CD4-positive, alpha-beta T cell treated with Interleukin-12 subunit alpha and Interleukin-12 subunit beta, for 1 hour (primary cell): ENCODE measurements at places on chromosomes 6 and 20.

DNA sequence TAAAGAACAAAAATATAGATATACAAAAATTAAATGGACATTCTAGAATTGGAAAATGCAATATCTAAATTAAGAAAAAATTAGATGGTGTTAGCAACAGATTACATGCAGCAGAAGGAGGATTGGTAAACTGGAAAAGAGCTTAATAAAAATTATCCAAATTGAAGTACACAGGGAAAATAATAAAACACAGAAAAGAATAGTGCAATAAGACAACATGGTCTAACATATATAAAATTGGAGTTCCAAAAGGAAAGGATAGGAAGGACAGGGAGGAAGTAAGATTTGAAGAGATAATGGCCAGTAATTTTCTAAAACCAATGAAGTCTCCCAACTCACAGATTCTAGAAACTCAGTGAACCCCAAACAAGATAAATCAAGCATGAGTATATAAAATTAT lies 194.5 kb downstream of the TBX18 start:
- DNase-seq, result no peak

DNA sequence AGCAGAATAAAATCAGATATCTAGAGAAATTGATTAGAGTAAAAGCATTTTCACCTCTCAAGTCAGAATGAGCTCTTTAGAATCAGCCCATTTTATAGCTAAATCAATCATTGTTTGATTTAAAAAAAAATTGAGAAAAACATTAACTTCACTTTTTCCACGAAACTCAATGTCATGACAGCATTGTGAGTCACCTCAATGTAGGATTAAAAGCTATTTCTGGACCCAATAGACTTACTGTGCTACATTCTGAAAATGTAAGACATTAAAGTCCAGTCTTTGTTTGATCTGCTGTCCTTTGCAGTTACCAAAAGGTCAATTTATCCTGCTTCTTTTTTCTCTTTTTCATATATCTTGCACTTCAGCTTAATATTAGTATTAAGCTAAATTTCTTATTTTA lies 519.4 kb upstream of the ZNF337 start:
- DNase-seq, result no peak

- DNase-seq, result no peak
These were observed 25.2 kb downstream of the PACSIN1 start for GRCh38 chr6:34491091-34491430.

- DNase-seq, result no peak
These were observed 97.2 kb downstream of the PTPRT start for GRCh38 chr20:43092386-43093088.

GRCh38 chr6:100484474-100484873 lies 19.8 kb upstream of the SIM1 start:
- no peak for DNase-seq

DNA sequence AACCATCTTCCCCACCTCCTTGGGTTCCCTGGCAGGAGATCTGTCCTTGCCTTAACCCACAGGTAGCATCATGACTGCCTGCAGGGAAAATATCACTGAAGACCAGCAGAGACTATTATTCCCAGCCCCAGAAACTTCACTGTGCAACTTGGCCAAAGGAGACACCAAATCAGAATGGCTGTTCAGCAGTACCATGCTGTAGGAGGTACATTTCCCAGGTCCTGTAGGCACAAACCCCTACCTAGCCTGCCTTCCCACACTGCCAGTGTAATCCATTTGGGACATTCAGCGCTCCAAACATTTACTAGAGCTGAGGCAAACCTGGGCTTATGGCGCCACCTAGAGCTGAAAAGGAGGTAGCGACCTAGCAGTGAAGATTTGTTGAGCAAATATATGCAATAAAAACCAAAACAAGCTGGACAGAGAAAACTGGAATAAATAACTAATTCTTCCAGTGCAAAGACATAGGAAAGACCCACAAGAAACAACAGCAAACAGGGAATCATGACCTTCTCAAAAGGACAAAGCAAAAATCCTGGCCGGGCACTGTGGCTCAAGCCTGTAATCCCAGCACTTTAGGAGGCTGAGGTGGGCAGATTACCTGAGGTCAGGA lies 60.3 kb downstream of the VTA1 start:
- peak; percentile 49 for DNase-seq

GRCh38 chr20:23683281-23683680 lies 5.6 kb downstream of the CST4 start:
- no peak for DNase-seq
